LNCaP clone FGC (cell line): ENCODE measurements at places on chromosomes 12 and 14.

DNA sequence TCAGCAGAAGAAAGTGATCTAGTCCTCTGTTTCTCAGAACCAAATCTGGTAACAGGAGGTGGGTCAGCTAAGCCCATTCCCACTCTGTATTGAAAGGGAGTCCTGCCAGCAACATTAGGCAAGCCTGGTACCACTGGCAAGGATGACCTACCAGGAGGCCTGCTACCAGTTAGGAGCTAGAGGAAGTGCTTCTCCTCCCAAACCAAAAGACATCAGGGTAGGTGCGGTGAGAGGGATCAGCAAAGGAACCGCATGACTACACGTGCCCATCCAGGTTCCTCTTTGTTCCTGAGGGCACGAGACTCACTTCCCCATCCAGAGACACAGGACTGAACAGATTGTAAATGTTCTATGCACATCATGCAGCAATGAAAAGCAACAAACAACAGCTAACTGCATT is 2.8 kb downstream of the KLRC4 start:
- no peak for DNase-seq

DNA sequence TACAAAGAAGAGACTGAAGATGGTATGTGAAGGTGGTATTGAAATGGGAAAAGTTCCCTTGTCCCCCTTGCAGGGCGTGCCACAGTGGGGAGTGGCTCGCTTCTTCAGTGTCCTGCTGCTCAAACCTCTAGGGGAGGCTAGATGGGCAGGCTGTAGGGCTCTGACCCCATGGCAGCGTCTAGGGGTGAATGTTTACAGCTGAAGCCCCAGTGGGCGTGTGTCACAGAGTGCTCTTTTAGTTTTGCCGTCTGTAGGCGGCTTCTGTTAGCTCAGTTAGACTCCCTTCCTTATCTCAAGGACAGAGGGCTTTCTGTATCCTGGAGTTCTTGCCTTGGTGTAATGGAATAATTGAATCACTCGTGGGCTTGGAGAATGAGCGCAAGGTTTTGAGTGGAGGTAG is 266.2 kb downstream of the RAD51B start:
- no peak for DNase-seq

GRCh38 chr12:65952737-65953209 is 128.5 kb downstream of the HMGA2 start:
- no peak for DNase-seq

GRCh38 chr12:128583453-128583852 is 240.3 kb downstream of the SLC15A4 start:
- no peak for DNase-seq

GRCh38 chr12:2876431-2877046 is 435 bp downstream of the FOXM1 start:
- DNase-seq = no peak

DNA sequence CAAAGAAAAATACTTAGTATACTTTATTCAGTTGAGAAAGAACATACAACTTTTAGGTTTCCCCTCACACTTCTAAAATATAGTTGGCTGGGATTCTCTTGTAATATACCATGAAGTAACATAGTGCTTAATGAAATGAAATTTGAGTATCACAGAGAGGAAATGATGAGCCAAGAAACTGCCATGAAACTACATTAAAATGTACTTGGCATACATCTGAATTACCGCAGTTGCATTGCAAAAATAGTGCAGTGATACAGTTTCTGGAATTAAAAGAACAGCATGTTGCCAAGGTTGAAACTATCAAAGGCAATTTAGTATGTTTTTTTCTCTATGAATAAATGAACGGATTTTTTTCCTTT is 389.2 kb downstream of the TMEM117 start:
- no peak for DNase-seq

DNA sequence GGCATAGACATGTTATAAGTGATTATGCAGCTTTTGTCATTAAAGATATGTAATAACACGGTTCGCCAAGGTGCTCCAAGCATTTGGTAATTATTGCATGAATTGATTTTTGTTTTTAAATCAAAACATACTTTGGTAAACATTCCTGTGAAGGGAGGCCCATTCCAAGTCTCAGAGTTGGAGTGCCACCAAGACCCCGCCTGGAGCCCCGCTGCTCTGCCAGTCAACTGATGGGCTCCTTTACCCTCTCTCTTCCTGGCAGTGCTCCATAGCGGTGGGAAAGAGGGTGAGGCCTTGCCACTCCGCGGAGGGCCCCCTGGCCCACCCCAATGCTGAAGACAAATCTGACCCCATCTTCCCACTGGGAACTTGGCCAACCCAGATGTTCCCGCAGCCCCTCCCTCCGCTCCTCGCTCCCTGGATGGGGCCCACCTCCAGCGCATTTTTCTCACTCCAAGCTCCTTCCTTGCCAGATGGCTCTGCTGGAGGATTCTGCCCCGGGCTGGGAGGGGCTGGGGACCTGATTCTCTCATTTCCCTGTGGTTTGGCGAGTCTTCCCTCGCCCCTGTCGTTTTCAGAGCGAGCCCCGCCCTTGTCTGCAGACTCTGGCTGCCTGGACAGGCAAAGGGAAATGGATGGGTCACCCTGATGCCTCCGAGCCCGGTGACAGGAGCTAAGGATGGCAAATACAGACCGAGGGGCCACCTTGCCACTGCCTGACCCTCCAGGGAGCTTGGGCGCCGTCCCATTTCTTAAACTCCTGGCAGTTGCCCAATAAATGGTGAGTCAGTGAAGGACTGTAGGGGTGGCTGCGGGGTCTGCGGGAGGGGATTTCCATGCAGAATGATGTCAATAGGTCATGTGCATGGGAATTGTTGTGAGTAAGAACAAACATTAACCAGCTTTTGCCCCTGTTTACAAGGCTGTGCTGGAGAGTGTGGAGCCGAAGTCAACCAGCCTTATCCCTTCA is 9.2 kb upstream of the PAPLN start:
- DNase-seq = no peak

DNA sequence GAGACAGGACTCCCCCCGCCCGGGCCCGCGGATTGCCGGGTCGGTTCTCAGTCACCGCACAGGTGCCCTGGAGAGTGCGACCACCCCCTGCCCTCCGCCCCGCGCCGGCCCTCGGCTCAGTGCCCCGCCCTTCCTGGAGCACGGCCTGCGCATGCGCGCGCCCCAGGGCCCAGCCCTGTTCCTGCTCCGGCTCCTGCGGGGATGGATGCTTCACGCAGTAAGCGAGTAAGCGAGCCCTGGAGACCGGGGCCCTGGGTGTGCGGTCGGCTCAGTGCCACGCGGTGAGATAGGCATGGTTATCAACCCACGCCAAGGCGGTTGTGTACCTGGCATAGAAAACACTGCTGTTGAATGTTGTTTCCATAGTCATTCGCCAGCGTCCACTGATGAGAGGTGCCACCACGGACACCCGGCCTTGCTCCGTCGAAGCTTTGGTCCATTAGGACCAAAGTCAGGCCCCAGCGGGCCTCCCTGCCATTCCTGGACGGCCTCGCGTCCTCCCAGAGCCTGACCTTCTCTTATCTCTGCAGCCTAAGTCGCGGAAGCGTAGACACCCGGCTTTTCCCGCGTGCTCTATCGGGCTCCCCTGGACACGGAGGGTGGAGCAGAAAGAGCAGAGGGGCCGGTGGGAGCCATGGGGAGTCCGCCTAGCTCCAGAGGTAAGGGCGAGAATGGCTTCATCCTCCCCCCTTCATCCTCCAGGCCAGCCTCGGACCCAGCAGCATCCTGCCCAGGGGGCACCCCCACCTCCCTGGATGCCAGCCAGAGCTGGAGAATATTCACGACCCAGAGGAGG is 90.6 kb downstream of the PAPOLA start:
- DNase-seq = no peak

- no peak for DNase-seq
These were observed 636 bp downstream of the FBXO33 start for GRCh38 chr14:39431416-39432178.

DNA sequence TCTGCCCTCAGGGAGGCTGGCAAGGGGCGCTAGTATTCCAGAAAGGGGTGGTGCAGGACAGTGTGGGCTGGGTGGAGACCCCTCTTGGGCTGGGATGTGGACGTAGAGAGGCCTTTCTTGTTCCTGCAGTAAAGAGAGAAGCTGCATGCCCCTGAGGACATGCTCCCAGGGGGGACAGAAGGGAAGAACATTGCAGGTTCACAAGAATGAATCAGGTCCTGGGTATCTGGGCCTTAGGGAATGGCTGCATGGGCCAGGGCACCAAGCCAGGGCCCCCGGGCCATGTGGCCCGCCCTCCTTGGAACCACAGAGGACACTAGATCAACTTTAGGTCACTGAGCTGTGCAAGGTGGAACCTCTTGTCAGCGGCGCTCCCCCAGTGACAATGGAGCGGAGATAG is 51.8 kb downstream of the ZNF664 start:
- no peak for DNase-seq

- DNase-seq = no peak
These were observed 452.7 kb upstream of the TMPO start for GRCh38 chr12:98062464-98063245.

- no peak for DNase-seq
These were observed 42.9 kb upstream of the AP4S1 start for GRCh38 chr14:30982533-30982932.

DNA sequence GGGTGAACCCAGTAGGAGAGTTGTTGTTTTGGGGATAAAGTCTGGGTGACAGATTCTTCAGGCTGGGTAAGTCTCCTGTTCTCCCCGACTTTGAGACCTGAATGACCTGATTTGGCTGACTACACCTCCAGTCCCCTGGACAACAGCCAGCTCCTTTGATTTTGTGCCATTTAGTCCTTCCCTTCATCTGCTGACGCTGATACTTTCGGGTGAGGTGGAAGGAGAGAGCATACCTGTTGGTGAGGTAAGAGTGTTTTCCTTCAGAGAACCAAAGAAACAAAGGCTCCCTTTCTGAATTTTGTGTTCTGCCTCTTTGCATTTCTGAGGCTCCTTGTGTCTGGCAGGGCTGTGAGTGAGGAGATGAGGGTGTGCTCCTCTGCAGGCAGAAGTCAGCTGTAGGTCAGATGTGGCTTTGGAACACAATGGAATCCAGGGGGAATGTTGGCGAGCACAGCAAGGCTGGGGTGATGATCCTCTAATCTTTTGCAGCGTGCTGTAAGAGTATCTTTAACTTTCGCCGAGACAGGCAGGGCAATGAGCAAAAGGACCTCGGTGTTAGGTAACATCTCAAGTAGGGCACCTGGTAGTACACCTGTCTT is 12.1 kb downstream of the ETV6 start:
- DNase-seq = no peak
